ENCODE measurements at places on chromosomes 5 and 9. TPM values are rescaled to one million over a fixed set of nuclear protein-coding genes. Genes with fewer than 3 reads are reported as not detected.

DNA sequence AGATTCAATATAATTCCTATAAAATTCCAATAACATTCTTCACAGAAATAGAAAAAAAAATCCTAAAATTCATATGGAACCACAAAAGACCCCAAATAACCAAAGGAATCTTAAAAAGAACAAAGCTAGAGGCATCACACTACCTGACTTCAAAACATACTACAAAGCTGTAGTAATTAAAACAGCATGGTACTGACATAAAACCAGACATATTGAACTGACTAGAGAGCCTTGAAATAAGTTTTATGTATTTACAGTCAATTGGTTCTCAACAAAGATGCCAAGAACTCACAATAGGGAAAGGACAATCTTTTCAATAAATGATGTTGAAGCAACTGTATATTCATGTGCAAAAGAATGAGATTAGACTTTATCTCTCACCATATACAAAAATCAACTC, 36.9 kb downstream of the BTNL9 start:
- DNase-seq, result no peak

DNA sequence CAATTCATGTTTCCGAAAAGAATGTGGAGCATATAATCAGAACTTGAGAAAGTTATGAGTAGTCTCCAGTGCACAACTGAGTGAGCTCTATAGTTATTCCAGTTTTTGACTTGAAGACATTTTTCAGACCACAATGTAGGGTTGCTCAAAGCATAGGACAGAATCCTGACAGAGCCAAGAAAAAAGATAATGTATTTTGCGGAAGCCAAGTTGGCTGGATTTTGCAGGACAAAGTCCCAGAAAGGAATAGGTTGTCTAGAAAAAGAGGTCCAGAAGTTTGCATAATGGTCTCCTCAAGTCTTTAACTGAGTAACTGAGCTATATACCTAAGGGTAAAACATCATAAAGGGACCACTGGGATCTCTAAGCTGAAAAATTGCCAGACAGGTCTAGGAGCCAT, 1028.0 kb downstream of the TAF11L14 start:
- no peak for DNase-seq

GRCh38 chr9:16693616-16694015, 176.9 kb downstream of the BNC2 start:
- DNase-seq, result no peak

- no peak for DNase-seq
These were observed 1750.6 kb upstream of the CDH9 start for GRCh38 chr5:28788954-28789353.

CRB2 gene
- total RNA-seq, result 1.0 TPM

DNA sequence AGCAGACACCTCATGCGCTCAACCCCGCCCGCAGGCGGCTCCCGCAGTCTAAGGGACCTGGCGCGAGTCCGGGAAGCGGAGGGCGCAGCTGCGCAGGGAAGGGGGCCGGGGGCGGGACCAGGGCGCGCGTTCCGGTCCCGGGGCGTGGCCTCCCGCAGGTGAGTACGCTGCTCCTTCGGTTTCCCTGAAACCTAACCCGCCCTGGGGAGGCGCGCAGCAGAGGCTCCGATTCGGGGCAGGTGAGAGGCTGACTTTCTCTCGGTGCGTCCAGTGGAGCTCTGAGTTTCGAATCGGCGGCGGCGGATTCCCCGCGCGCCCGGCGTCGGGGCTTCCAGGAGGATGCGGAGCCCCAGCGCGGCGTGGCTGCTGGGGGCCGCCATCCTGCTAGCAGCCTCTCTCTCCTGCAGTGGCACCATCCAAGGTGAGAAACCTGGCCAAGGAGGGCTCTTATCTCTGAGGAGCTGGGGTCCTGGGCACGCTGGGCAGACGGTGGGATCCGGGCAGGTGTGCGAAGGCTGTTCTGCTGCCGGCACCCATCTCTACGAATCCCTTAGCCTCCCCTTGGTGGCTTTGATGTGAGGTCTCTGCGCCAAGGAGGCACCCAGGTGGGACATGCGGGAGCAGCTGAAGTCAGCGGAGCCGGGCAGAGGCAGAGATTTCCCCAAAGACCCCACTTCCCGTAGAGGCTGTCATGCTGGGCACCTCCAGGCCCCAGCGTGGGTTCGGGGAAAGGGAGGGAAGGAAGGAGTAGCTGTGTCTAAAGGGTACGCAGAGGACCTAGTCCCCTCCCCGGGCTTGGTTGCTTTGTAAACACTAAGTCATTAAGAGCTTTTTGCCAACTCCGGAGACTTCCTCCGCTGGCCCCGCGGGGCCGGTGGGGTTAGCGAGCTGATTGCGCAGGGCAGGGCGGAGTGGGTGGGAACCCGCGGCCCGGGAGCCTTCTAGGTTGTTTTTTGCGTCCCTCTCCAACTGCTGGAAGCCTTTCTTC, at the start of gene F2RL1:
F2RL1 (plus strand) TSS at position 187 of the 988 bp plus-strand sequence; CDS start at position 340, 153 bp downstream.
- DNase-seq, result peak; percentile 18

- DNase-seq, result no peak
These were observed 58.9 kb upstream of the OTULINL start for GRCh38 chr5:14522721-14523120.

DNA sequence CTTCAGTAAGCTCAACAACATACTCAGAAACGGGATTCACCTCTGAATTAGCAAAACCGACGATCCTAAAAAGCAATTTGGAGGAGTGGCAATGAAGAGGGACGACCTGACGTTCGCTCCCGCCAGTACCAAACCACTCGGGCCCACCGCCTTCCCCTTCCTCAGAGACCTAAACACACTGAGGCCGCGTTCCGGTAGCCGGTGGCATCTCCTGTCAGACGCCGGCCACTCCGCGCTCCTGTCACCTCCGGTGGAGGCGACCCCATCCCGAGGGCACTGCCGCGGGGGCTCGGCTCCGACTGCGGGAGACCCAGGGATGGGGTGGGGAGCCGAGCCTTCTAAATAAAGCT, 617 bp downstream of the PPP6C start:
- DNase-seq, result no peak

CCNO gene
- not detected for total RNA-seq

CD14 gene
- total RNA-seq, result 1.2 TPM

MELK gene
- total RNA-seq, result 0.76 TPM

GRCh38 chr9:127500399-127500798, 49.1 kb downstream of the LRSAM1 start:
- DNase-seq, result no peak

- no peak for DNase-seq
These were observed 1.8 kb downstream of the EHMT1 start for GRCh38 chr9:137620581-137620980.

Data from activated B cell treated with CpG ODN at 0.5 μM for 24 hours (primary cell).